Fibroblast of skin of left quadriceps (primary cell): ENCODE measurements at places on chromosomes 4 and X.
A peak's percentile ranks its signal among the peaks of the same experiment; 100 is the strongest.

GRCh38 chrX:10676235-10676957 lies 56.0 kb upstream of the MID1 start:
- no peak for DNase-seq

DNA sequence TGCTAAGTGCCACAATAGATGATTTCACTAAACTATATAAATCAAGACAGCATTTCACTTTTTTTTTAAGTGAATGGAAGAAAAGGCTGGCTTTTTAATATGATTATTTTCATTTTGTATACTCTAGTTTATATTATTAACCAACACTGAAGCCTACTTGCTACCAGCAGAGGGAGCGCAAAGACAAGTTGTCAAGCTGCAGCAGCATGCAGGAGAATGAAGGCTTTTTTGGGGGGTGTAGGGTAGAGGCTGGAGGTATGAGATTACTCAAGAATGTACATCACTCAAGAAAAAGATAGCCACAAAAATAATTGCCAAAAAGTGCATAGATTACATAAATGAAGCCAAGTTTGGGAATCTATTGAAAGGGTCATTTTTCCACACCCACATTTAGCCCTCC lies 519.5 kb downstream of the FGF13 start:
- no peak for DNase-seq

GRCh38 chr4:143773998-143774895 lies 73.8 kb upstream of the FREM3 start:
- peak; percentile 23 for DNase-seq

GRCh38 chr4:109009909-109010308 lies 247.1 kb upstream of the ETNPPL start:
- peak; percentile 87 for DNase-seq
